ENCODE measurements at places on chromosomes 12 and 14.

DNA sequence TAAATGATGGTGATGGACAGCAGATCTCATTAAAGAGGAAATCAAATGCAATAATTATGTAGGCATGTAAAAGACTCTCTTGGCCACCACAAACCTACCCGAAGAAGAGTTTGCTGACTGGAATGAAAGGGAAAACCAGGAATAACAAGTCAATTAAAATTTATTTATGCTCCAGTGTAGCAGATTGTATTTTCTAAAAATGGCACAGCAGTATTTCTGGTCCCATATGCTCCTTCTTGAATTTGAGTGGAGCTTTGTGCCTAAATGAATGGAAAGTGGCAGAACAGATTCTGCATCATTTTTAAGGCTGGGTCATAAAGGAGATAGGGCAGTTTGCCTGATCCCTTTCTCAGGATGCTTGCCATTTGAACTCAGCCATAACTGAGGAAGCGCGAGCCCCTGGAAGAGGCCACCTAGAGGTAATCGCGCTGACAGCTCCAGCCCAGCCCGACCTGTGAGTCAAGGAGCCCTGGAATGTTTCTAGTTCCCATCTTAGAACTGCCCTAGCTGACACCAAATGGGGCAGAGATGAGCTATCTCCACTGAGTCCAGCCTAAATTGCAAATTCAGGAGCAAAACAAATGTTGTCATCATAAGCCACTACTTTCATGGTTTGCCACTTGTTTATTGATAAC is 229.2 kb upstream of the TMTC1 start:
- DNase-seq = no peak

DNA sequence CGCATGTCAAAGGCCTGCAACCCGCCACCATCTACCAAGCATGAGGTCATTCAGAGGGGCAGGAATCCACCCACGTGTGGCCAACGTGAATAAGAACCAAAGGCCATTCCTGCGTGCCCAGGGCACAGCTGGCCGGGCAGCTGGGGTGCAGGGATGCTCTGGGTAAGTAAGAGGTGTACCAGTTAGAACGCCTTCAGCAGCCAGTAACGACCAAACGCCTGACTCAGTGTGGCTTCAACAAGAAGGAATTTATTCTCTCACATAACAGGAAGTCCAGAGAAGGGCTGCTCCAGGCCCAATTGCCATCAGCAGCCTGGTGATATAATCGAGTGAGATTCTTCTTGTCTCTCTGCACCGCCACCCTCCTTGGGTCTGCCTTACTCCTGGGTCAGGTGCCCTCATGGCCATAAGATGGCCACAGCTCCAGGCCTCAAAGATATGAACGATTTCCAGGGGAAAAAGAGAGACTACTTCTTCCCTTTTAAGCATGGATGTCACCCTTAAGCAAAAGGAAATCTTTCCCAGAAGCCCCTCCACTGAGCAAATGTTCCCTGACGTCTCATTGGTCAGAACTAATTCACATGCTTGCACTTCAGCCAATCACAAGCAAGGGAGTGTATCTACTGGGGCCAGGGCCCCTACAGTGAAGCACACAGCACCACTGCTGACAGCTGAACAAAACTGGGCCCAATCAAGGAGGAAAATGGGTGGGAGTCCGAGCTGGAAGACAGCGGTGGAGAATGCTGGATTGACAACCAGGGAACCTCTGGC is 7.3 kb downstream of the TTC7B start:
- DNase-seq = no peak

GRCh38 chr12:66624806-66625205 is 54.1 kb downstream of the GRIP1 start:
- no peak for DNase-seq

DNA sequence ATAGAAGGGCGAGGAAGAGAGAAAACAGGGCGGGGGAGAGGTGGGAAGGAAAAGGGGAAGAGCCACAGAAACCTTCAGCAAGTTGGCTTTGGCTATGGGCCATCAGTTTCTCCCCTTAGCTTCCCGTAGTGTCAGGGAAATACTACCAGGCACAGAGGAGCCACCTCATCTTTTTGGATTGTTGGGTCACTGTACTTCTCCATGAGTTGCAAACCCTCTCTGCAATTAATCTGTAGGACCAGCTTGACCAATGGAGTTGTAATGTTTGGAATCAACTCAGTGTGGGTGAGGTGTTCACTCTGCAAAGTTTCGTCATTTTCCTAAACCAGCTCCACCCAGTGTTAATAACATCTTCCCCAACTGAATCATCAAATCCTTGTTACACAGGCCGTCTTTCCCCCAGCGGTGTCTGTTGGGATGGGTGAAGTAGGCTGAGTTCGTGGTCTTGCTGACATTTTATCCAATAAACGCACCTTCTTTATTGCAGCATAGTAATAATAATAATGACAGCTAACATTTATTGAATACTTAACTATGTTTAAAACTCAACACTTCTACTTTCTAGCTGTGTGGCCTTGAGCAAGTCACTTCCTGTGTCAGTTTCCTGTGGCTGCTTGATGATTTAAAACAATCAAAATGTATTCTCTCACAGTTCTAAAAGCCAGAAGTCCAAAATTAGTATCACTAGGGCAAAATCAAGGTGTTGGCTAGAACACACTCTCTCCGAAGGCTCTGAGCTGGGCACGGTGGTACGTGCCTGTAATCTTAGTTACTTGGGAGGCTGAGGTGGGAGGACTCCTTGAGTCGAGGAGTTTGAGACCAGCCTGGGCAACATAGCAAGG is 8.1 kb upstream of the GLTP start:
- DNase-seq = peak; percentile 71

DNA sequence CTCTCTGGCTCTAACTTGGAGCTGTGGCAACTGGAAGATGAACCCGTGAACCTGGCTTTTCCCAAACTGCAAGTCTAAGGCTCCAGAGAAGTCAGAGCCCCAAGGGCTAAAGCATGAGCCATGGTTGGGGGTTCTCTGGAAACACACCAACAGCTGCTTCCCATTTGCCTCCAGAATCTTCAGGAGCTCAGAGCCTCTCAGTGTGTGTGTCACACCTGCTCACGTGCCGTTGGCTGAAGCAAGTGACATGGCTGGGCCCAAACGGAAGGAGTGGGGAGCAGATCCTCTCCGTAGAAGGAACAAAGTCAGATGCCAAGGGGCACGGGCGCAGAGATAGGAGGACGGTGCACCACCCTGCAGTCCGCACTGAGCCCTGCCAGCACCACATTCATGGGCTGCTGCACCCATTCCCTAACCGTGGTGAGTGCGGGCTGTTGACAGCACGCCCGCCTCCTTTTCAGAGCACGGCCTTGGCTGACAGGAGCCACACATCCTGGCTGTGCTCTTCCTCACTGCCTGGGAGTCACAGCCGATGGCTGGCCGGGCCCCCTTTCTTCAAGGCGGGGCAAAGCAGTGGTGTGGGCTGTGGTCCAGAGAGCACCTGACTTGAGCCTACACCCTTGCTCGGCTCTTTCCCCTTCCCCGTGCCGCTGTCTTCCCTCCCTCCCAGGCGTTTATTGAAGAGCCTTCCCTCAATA is 16.6 kb upstream of the TRAF3 start:
- no peak for DNase-seq

DNA sequence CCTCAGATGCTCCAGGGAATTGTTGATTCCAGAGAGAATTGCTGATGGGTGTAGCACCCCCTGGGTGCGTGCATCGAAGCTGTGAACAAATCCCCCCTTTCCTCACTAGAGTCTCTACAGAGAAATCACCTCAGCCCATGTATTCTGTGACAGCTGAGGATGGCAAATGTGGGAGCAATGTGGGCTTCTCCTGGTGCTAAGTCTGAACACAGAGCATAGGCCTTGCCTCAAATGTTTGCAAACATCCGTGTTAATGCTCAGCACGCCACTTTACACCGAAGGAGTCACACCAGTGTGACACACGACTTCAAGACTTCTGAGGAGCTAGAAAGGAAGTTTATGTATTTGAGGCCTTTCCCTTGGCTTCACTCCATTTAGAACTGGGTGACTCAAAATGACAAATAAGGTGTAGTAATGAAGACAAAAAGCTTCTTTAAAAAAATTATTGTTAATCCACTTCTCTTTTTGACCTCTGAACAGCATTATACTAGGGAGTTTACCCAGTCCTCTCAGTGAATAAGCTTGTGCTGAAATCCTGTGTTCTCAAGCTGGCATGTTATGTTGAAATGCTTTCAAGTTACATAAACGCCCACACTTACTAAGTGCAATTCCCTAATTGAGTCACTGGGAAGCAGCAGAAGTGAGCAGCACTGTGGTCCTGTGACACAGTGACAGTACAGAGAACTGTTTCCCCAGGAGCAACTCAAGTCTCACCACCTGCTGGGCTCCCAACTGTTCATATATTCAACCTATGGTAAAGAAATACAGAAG is 92.9 kb downstream of the FAR2 start:
- DNase-seq = peak; percentile 55

- DNase-seq = no peak
Measured at GRCh38 chr12:77319166-77319565, 253.8 kb upstream of the E2F7 start.

DNA sequence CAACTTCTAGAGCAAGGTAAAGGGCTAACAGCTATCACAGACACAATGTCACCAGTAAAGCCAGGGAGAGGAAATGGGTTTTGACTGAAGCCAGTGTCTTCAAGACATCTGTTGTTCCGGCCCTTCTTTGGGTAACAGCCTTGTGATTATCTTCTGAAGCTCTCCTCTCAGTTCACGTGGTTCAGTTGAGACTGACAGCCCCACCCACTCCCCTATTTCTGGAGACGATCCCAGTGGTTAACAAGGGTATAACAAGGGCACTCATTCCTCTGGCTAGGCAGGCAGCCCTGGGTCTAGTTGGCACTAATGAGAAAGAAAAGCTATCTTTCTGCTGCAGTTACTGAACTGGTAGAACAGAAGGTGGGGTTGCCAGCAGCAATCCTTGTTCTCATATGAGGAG is 6.9 kb downstream of the GNPTAB start:
- DNase-seq = peak; percentile 77

DNA sequence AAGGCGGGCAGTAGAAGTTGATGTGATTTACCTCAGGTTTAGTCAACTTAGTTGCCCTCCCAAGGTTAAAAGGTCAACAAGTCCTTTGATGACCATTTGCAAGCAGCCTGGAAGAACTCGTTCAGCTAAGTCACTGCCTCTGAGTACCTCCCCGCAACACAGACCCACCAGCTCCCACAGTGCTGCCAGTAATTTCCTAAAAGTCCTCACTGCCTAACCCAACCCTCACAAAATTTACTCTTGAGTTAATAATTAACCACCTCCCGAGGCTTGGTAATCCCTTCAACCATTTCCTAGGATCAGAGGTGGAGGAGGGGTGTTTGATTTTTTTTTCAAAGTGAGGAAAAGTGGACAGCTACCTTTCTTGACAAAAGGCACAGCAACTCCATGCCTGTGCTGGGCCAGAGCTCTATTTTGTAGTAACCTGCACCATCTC is 55.8 kb downstream of the MAP3K9 start:
- DNase-seq = no peak

DNA sequence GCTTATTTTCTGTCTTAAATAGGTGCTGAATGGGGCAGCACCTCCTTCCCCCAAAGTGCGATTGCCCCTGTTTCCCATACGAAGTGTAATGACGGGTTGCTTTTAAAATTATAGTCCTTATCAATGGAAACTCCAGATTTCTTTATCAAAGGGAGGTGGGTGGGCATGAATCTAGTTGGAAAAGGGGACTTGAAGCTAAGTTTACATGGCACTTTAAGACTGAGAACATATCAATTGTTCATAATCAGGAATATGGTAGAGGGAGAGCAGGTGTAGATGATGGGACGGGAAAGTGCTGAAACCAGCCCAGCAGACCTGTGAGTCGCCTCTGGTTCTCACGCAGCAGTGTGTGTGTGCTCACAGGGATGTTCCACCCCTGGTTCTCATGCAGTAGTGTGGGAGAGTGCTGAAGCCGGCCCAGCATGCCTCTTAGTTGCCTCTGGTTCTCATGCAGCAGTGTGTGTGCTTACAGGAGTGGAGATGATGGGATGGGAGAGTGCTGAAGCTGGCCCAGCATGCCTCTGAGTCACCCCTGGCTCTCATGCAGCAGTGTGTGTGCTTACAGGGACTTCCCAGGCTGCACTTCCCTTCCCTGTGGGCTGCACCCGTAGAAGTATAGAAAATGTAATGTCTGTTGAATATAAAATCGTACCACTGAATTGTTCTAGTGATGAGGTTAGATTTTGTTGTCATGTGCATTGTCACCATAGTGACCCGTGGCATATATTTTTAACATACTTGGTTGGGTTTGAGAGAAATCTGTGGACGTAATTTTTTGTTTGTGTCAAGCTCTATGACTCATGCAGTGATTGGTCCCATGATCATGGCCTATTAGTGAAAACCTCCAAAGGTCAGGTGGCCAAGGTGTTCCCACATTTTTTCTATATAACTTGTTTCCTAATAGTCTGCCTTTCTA is 51.6 kb downstream of the GPATCH2L start:
- DNase-seq = no peak

GRCh38 chr12:22014783-22015144 is 31.3 kb upstream of the CMAS start:
- no peak for DNase-seq
